NCI-H446 treated with DMSO at 0.1 percent for 48 hours (cell line): ENCODE measurements at places on chromosomes 5 and 9.

GRCh38 chr9:76490249-76490990 is 31.4 kb downstream of the GCNT1 start:
- DNase-seq: no peak

DNA sequence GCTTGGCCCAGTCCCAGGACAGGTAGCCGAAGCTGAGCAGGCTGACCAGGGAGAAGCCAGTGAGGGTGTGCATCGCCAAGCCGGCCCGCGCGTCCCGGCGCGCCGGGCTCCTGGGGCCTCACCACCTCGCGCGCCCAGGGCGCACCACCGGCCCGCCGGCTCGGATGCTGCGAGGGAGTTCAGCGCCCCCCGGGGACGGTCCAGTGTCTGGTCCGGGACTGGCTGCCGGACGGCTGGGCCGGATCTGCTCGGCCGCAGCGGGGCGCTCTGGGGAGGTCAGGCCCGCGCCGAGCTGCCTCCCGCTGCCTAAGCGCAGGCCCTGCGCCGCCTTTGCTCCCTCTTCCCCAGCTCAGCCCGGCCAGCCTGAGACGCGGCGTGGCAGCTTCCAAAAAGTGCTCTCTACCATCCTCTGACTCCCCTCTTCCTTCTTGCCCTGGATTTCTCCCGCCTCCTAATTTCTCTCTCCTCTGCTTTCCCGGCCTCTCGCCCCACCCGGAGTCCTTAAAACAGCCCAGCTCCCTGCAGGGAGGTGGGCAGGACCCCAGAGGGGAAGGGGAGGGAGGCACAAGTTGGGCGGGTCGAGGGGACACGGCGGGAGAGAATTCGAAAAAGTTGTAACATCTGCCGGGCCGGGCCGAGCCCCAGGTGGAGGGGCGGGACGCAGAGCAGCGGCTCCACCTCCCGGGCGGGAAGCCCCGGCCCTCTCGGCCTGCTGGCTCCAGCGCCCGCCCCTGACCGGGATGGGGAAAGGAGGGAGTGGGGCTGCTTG is at the start of gene ARSI:
Gene ARSI, minus strand, starts transcription at position 605 of the 769 bp plus-strand sequence. Its CDS starts 532 bp downstream, at position 73.
- no peak for DNase-seq

- DNase-seq: no peak
Observed at GRCh38 chr5:138603249-138603920, 28.2 kb upstream of the HSPA9 start.

- DNase-seq: no peak
Observed at GRCh38 chr5:77076961-77077828, 9.9 kb downstream of the ZBED3 start.

DNA sequence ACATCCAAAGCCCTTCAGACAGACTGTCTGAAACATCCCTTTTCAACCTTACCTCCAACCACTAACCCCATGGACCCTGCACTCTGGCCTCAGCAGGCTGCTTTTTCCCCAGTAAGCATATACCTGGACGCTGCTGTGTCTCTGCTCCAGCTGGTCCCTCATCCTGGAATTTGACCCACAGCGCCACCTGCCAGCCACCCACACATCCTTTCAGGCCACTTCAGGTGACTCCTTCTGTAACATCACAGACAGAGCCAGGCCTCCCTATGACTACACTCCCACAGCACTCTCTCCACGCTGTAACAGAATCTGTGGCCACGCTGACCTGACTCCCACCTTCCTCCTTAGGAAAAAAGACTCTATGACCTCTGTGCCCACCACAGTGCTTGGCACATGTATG is 3.4 kb downstream of the MGAT1 start:
- DNase-seq: no peak

GRCh38 chr5:95797301-95797700 is 25.2 kb downstream of the GLRX start:
- no peak for DNase-seq

DNA sequence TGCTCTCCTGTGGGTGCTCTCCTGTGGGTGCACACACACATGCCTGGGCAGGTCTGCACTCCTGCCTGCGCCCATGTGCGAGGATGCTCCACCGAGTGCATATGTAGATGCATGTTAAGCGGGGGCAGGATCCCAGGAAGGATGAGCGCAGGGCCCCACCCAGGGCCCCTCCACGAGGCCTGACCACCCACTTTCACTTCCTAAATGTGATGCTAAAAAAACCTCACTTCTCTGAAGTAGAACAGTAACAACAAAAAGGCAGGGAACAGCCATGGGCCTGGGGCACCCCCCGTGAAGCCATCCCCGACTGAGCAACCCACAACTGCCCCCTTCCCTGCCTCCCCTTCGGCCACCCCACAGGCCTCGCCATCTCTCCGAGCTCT is 48.2 kb upstream of the SARDH start:
- no peak for DNase-seq

- no peak for DNase-seq
Observed at GRCh38 chr5:63263411-63263810, 684.8 kb downstream of the LRRC70 start.

DNA sequence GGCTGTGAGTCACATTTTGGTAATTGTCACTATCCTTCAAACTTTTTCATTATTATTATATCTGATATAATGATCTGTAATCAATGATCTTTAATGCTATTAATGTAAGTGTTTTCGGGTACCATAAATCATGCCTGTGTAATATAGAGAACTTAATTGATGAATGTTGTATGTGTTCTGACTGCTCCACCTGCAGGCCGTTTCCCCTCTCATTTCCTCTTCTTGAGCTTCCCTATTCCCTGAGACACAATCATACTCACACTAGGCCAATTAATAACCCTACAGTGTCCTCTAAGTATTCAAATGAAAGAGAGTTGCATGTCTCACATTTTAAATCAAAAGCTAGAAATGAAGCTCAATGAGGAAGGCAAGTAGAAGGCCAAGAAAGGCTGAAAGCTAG is 420.9 kb upstream of the SGCD start:
- no peak for DNase-seq

- DNase-seq: no peak
Observed at GRCh38 chr9:28750136-28750535, 1176.9 kb upstream of the C9orf72 start.

DNA sequence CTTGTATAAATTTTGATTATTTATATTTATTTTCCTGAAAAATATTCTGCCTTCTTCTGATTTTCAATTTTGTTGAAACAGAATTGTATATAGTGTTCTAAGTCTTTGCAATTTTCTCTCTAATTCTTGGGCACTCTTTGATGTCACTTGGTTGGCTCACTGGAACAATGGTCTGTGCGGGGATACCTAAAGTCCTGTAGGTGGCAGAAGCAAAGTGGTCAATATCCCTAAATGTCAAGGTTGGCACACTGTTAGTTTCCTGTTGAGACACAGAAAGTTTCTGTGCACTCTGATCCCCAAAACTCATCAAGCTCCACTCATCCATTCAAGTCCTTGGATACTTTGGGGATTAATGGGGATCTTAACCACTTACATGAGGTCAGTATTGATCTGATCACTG is 480.8 kb upstream of the CCNG1 start:
- DNase-seq: no peak

DNA sequence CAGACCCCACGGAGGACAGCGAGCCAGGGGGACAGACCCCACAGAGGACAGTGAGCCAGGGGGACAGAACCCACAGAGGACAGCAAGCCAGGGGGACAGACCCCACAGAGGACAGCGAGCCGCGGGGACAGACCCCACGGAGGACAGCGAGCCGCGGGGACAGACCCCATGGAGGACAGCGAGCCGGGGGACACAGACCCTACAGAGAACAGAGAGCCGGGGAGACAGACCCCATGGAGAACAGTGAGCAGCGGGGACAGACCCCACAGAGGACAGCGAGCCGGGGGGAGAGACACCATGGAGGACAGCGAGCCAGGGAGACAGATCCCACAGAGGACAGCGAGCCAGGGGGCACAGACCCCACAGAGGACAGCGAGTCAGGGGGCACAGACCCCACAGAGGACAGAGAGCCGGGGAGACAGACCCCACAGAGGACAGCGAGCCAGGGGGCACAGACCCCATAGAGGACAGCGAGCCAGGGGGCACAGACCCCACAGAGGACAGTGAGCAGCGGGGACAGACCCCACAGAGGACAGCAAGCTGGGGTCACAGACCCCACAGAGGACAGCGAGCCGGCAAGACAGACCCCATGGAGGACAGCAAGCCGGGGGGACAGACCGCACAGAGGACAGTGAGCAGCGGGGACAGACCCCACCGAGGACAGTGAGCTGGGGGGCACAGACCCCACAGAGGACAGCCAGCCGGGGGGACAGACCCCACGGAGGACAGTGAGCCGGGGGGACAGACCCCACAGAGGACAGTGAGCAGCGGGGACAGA is 4.4 kb upstream of the ZDHHC11 start:
- no peak for DNase-seq

- DNase-seq: no peak
Observed at GRCh38 chr5:173888473-173889131, 453 bp downstream of the CPEB4 start.

DNA sequence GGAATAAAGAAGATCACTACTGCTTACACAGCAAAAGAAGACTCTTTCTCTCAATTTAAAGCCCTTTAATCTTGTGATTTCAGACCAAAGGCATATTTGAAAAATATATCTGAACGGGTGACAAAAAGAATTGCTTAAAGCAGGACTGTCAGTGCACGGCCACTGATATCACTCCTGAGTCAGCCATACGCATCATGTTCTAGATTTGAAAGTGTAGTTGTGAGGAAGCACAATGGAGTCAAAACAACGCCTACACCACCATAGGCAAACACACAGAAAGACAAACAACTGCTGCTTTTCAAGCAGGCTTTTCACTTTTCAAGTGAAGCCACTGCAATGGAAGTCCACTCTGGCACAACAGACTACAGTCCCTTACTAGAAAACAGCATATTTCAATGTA is 141.7 kb downstream of the AUH start:
- DNase-seq: no peak

DNA sequence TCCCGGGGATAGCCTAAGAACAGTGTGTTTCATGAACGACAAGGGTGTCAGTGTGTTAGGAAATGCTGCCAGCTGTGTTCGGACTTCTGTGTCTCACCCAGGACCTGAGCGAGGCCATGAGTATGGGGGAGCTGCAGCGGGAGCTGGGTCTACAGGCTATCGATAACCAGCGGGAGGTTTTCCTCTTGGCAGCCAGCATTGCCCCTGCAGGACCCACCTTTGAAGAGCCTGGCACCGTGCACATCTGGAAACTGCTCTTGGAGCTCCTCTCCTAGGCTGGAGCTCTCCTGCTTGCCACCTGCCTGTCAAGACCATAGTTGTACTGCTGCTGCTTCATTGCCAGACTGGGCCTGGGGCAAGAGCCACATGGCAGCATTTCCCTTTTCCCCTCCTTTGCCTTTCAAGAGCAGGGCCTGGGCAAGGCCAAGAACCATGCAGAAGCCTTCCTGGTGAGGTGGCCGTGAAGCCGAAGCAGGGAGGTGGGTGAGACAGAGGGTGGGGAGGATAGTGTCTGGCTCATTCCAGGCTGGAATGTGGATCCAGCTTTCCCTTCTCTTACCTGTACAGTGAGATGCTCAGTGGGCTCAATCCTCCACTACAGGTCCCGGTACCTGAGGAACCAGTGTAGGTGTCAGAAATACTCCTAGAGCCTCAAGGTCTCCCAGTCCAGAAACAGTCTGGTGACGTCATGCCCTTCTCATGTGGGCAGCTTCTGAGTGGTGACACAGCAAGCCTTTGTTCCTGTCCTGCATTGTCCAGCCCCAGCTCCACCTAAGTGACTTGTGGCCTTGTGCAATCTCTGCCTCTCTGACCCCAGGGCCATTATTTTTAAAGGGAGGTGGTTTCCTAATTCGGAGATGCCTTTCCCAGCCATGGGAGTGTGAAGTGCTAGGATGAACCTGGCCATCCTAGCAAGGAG is 6.6 kb downstream of the ARL10 start:
- DNase-seq: no peak

DNA sequence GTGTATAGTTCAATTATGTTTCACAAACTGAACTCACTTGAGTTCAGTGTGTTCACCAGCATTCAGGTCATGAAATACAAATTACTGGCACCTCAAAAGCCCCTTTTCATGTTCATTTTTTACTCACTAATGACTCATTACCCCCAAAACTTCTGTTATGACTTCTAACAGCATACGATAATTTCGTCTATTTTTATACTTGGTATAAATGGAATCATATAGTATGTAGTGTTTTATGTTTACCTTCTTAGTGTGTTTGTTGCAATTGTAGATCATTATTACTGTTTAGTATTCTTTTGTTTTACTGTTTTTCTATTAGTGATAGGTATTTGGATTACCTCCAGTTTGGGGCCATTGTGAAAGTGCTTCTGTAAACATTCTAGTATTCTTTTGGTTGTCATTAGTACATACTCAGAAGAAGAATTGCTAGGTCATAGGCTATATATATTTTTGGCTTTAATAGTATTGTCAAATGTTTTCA is 33.4 kb downstream of the DDX4 start:
- DNase-seq: no peak

DNA sequence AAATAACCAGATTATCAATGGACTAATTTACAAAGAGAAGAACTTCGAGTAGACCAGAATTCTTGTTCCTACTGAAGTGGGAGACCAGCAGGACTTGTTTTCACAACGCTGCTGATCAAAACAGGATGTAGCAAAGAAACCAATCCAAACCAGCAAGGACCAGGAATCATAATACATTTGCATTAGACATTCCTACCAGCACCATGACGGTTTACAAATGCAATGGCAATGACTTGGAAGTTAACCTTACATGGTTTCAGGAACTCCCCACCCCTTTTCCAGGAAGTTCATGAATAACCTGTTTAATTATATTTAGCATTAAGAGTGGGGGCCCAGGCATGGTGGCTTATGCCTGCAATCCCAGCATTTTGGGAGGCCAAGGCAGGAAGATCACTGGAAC is 100.0 kb downstream of the LPAR1 start:
- DNase-seq: no peak

- no peak for DNase-seq
Observed at GRCh38 chr5:146697211-146697610, 181.2 kb upstream of the GPR151 start.

DNA sequence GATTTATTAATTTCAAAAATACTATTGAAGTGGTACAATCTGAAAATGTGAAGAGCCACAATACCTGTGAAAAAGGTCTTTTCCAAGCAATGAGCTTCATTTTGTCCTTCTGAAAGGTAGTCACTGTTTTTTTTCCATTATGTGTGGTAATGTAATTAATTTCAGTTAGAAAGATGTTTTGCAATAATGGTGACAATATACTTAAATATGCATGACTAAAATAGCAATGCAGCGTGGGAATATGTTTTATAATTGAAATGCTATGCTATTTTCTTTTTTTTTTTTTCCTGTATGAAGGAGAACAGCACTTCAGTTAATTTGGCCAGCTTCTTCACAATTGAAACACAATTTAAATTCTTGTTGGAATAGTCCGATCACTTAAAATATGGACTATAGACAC is 41.9 kb downstream of the NPR3 start:
- no peak for DNase-seq
